ENCODE measurements at places on chromosomes 12 and 14.

- no peak for DNase-seq
Observed at GRCh38 chr14:28361486-28361885, 405.1 kb upstream of the FOXG1 start.

DNA sequence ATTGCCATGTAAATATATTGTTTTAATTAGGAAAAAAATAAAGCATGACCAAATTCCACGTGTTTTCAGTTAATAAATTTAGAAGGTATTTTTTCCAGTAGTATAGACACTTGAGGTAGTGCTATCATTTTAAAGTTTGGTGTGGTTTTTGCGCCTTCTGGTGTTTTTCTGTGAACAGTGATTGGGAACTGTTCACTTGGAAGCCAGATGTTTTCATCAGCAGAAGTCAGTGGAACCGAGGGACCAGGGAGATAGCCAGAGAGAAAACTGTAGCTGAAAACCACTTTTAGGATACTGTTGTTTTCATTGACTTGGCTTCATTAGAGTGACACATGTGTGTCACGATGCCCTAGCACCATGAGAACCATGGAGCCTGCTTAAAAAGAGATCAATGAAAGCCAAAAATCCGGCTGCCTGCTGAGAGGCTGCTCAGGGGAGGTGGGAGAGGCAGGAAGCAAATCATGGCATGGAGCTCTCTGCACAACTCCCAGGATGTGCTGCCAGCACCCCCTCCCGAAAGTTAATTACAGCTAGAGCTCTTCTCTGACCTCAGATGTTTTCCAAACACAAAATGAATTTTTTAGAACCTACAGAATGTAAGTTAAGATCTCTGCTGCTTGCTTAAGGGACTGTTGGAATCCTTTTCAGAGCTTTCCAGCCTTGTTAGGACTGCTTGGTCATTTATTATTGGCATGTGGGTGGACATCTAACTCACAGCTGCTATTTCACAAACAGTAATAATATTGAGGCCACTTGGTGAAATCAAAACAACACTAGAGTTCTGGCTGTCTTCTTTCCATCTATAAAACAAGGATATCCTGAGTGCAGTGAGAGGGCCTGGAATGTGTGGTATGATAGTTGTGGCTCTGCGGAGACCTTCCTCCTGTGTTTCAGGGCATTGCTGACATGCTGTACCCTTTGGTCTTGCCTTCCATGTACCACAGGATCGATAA, 192.3 kb downstream of the ANO4 start:
- no peak for DNase-seq

- DNase-seq: no peak
Observed at GRCh38 chr12:124921200-124922031, 7.0 kb upstream of the UBC start.

DNA sequence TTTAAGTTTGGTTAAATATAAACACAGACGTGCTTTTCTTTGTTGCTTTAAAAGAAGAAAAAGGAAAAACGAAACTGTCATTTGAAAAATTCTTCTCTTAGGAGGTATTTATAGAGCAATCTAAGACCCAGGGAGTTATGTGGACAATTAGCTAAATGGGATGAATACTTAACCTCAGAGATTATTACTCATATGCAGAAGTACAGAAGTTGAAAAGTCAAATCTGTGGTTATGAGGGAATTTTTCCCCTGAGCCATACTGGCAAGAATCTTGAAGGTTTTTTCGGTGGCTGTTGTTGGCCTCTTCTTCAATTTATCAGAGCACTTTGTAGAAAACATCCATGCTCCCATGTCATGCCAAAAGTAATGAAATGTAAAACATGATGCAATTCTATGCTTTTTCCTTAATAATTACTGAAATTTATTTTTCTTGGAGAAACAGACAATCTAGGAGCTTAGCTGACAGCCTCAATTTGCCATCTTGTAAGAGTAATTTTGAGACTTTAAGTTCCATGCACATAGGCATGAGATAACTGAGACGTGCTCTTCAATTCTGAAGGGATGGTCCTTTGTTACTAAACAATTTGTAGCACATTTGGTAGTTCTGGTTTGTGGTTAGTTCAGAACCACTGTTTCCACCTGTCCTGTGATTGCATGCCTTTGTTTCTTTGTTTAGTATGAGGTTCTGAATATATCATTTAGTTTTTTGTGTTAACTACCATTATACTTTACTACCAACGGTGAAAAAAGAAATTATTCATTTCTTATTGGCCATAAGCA, 126.6 kb downstream of the BCAT1 start:
- DNase-seq: no peak

- no peak for DNase-seq
Observed at GRCh38 chr12:14937689-14938088, 648 bp downstream of the ERP27 start.

DNA sequence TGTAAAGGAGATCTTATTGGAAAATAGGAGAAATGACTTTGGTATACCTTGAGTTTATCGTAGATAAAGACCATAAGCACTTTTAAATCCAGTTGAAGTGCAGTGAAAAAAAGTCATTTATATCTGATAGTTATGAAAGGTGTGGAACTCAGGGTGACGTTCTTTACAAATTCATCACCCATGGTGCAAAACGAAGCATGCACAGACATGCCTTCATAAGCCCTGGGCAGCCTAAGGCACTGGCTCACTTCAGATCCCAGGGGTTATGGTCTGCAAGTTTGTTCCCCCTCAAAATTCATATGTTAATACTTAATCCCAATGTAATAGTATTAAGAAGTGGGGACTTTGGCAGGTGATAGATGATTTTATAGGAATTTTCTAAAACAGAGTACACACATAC, 1216.4 kb upstream of the USP15 start:
- no peak for DNase-seq

DNA sequence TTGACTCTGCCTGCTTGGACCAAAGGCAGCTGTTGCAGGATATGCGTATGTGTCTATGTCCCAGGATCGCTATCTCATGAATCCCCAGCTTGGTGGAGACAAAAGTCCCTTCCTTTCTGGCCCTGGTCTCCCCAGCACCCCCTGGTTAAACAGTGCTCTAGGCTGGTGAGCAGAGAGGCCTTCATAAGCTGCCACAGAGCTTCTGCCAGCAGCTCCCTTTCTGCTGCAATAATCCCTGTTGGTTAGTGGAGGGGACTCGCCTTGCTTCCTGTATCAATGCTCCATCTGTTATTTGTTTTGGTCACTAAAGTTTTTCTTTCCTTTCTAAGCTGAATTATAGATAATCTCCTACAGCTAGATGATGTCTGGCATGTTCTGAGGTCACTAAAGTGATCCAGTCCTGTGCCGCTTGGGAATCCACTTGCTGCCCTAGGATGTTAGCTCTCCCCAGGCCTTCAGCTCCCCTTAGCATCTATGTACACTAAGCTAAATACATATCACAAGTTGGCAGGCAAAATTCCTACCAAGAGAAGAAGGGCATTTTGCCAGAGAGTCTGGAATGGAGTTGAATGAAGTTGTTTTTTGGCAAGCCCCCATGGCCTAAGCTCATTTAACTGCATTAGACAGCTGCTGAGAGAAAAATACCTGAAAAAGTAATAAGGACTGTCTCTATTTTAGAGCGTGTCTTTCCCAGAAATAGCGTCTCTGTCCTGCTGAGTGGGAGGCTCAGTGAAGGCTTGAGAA, 47.8 kb downstream of the RDH12 start:
- no peak for DNase-seq

DNA sequence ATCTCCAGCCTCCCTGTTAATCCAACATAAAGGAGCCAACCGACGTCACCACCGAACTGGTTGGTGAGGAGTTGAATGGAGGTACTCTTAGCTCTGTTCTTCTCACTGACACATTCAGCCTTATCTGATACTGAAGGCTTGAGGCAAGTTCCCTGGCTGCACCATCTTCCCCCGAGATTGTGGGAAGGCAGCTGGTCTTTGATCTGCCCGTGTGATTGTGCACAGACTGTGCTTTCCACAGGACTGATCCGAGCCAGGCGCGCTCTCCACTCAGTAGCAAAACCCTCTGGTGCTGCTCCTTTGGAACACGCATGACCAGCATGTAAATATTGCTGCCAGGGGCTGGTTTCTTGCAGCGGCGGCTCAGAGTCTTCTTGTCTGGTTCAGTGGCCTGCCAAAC, 30.1 kb upstream of the DLK1 start:
- no peak for DNase-seq

DNA sequence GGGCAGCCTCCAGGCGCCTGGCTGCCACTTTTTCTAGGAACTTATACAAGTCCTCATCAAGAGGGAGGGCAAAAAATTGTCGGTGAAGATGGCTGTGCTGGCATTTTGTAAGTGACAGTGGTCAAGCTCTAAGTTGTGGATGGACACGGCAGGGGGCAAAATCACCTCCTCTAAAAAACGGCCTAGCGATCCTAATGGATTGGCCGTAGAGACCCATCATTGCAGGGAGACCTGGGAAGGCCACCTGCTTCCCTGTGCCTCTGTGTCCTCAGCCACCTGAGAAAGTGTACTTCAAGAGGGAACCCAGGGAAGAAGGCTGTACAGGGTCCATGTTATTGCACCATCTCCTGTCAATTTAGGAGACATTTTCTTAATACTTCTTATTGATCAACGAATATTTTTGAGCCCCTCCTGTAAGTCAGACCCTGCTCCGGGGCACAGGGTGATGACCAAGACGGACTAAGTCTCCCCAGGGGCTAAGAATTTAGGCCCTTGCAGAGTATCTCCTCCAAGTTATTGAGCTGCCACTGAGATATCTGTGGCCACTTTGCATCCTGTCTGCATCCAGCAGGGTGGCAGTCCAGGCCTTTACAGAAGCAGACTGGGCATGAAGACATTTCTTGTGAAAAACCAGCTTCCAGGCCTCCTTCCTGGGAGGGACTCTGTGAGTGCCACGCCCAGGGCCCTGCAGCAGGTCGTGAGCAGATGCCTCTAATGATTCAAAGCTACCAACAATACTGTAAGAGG, 40.5 kb downstream of the PSMA6 start:
- no peak for DNase-seq

GRCh38 chr12:52909331-52909730, 4.5 kb upstream of the KRT8 start:
- no peak for DNase-seq

- DNase-seq: no peak
Observed at GRCh38 chr14:99945732-99946651, 119.2 kb upstream of the EVL start.

DNA sequence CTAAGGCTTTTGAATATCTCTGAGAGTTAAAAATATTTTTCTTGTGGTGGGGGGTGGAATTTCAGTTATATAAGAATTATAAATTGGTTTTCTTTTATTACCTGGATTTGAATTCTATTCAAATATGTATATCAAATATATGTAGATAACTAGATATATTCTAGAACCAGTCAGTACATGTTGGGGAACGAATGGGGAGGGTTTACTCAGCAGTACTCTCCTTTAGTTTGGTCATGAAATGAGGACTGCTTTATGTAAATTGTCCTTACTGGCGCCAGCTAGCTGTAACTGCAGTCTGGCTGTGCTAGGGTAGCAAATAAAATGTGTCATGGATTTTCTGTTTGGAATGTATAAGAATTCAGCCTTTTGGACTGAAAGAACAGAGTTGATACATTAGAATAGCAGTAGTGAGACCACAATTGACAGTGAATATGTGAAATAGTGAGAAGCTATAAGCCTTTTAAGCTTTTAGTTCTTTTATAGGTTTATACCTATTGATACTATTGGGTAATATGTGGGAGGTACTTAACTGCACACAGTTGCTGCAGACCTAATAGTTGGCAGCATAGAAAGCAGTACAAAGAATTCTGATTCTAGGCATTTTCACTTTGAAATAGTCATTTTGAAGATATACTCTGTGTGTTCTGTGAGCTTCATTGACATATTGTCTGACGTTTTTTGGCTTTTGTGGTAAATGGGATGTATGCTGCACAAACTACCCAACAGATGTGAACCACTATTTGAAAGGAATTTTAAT, 29.0 kb downstream of the ATF7IP start:
- DNase-seq: no peak

DNA sequence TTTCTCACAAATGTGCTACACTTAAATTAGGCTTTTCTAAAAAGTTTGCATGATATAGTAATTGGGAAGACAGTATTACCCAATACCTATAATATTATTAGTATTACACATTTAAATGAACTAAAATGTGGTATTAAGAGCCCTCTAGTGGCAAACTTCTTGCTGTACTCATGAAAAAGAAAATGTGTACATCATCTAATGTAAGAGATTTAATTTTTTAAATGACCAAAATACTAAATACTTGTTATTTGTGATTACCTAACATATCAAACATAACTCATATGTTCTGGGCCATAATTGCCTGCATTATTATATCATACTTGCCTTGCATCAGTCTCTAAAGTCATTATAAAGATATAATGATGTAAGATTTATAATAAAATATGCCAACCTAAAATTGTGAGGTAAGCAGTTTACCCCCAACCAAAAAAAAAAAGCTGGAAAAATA, 64.2 kb downstream of the DNAI7 start:
- DNase-seq: no peak

- no peak for DNase-seq
Observed at GRCh38 chr14:77200406-77200985, 18.9 kb downstream of the TMEM63C start.

DNA sequence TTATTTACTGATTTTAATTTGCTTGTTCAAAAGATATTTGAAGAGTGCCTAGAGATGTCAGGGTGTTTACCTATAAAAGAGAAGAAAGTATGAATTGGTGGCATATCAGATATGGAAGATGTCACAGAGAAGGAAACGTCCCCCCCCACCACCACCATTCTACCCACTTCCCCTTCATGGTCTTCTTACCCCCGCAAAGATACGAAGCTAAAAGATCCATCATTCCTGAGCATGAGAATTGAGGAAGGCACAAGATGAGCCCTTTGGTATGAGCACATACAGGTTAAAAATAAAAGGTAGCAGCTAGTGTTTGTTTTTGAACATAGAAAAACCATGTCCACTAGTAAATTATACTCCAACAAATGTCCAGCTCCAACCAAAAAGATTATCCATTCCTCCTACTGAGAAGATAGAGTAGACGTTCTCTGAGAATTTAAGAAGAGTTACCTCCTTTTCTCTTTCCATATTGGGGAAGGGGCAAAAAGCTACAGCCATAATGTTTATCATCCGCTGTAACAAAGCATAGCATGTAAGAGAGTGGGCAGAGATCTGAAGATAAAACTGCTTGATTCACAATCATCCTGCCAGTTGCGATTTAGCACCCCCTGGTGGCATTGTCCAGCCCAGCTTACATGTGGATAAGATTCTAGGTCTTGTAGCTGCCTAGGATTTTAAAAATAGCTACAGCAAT, 29.1 kb downstream of the NFYB start:
- peak; percentile 59 for DNase-seq

DNA sequence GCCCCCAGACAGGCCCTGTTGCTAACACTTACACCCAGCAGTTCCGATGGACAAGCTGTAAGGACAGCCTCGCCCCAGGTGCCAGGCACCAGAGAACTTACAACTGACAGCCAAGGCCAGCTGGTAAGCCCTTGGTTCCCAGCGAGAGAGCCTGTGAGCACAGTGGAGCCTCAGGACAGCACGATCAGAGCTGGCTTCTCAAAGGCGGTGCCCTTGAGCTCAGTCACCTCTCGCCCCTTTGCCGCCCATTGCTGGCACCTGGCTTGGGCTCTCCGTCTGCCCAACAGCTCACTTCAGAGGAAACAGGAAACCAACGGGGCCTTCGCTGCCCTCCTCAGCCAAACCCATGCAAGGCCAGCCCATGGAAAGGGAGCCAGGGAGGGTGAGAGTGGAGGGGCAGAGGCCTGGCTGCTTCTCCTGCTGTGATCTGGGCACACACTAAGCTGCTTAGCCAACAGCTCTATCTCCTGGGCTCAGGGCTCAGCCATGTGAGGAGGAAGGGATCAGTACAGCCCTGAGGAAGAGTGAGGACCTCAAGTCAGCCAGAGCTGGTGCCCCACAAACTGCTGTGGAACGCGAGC, 98.5 kb downstream of the SINHCAF start:
- no peak for DNase-seq

Data from progenitor cell of endocrine pancreas (in vitro differentiated cells).